Dorsolateral prefrontal cortex (tissue), 122 donors: ENCODE measurements at places on chromosomes 1 and 21.
A peak's percentile ranks its signal among the peaks of the same experiment; 100 is the strongest.

GRCh38 chr1:219988387-219988786 lies 57.9 kb downstream of the EPRS1 start:
- no peak for DNase-seq

GRCh38 chr1:233443040-233443760 lies 115.7 kb downstream of the MAP3K21 start:
- no peak for DNase-seq

GRCh38 chr1:207779008-207779407 lies 27.2 kb downstream of the CD46 start:
- DNase-seq = no peak

GRCh38 chr21:39125752-39126485 lies 57.3 kb downstream of the PSMG1 start:
- no peak for DNase-seq

- peak; percentile 4 for DNase-seq
Measured at GRCh38 chr21:45622416-45623097, 21.0 kb upstream of the PCBP3 start.

GRCh38 chr1:75345538-75346292 lies 211.5 kb downstream of the LHX8 start:
- no peak for DNase-seq

GRCh38 chr1:12446593-12446992 lies 171.4 kb downstream of the DHRS3 start:
- DNase-seq = no peak

GRCh38 chr21:45993210-45994085 lies 11.9 kb downstream of the COL6A1 start:
- peak; percentile 10 for DNase-seq

- no peak for DNase-seq
Measured at GRCh38 chr1:224736619-224737352, 120.7 kb downstream of the CNIH3 start.

GRCh38 chr1:8477983-8478362 lies 160.1 kb downstream of the SLC45A1 start:
- DNase-seq = no peak

- no peak for DNase-seq
Measured at GRCh38 chr1:76260279-76260678, 185.7 kb downstream of the ST6GALNAC3 start.

- DNase-seq = no peak
Measured at GRCh38 chr21:36454093-36454531, 25.8 kb downstream of the CLDN14 start.
